ENCODE measurements at places on chromosomes 13 and 19. TPM values are rescaled to one million over a fixed set of nuclear protein-coding genes. Genes with fewer than 3 reads are reported as not detected.

DNA sequence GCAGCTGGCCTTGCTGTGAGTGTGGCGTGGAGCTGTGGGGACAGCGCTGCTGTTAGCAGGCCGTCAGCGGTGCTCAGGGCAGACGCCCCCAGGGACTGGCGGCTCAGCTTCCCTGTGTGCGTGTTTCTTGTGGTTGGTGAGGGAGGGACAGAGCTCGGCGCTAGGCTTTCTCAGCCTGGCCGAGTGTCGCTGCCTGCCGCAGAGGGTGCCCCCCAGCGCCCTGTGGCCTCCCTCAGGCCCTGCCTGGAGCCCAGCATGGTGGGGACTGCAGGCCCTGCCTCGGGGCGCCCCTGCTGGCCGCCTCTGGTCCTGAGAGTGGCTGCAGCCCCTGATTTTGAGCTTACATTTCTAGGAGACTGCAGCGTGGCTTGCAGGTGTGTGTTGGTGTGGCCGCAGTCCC is 35.5 kb downstream of the DOT1L start:
- no peak overlapping the region for H3K4me3 ChIP-seq
- H3K36me3 ChIP-seq, result no peaks in the 10 kb centered on the region
- H3K27me3 ChIP-seq, result no peaks in the 10 kb centered on the region
- no peak overlapping the region for H3K27ac ChIP-seq

GRCh38 chr13:93029536-93029935 is 197.1 kb upstream of the GPC6 start:
- DNase-seq, result no peak
- H3K36me3 ChIP-seq, result no peaks in the 10 kb centered on the region
- no peak overlapping the region for H3K4me3 ChIP-seq
- H3K27ac ChIP-seq, result no peak overlapping the region

GRCh38 chr13:26707122-26708006 is 53.2 kb downstream of the GPR12 start:
- no peaks in the 10 kb centered on the region for H3K36me3 ChIP-seq
- H3K27ac ChIP-seq, result no peak overlapping the region
- no peaks in the 10 kb centered on the region for H3K4me1 ChIP-seq
- H3K4me3 ChIP-seq, result no peak overlapping the region
- DNase-seq, result no peak

DNA sequence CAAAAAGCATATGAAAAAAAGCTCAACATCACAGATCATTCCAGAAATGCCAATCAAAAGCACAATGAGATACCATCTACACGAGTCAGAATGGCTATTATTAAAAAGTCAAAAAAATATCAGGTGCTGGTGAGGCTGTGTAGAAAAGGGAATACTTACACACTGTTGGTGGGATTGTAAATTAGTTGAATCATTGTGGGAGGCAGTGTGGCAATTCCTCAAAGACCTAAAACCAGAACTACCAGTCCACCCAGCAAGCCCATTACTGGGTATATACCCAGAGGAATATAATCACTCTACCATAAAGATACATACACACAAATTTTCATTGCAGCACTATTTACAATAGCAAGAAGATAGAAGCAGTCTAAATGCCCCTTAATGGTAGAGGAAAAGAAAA is 529.9 kb downstream of the SLITRK1 start:
- no peaks in the 10 kb centered on the region for H3K36me3 ChIP-seq
- no peaks in the 10 kb centered on the region for H3K4me1 ChIP-seq
- H3K4me3 ChIP-seq, result no peak overlapping the region
- no peak for DNase-seq
- H3K27me3 ChIP-seq, result no peaks in the 10 kb centered on the region

- no peaks in the 10 kb centered on the region for H3K27me3 ChIP-seq
- no peak overlapping the region for H3K4me3 ChIP-seq
- H3K4me1 ChIP-seq, result peaks cover 25% of the 10 kb centered on the region
These were observed 133.3 kb downstream of the USP12 start for GRCh38 chr13:27038323-27038722.

The RHPN2 gene
- 0.33 TPM for total RNA-seq

The CNN2 gene
- total RNA-seq, result 48.3 TPM

The RNF17 gene
- total RNA-seq, result not detected

The PRX gene
- total RNA-seq, result 3.2 TPM
